ENCODE measurements at places on chromosomes 2 and 18.

GRCh38 chr2:218811382-218811781 is 20.2 kb downstream of the PRKAG3 start:
- no peak for DNase-seq

GRCh38 chr2:73892631-73893329 is at the start of gene ACTG2:
Gene ACTG2 (plus strand): TSS chr2:73893008. CDS start chr2:73901312, 8,304 bp downstream.
- DNase-seq, result no peak

DNA sequence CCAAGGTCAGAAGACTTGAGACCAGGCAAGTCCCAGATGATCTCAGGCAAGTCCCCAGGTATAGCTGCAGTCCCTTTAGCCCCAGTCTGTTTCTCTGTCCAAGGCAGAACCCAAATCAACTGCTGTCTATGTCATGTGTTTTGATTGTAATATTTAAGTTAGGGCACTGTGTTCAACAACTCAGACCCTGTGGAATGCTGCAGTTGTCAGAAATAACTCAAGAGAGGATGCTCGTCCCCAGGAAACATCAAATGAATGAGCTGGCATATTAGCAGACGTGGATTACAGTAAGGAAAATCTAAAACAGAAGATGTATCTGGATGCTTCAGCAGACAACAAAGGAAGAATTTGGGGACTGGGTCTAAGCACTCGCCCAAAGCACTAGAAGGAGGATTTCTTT is 70.1 kb downstream of the BCL11A start:
- DNase-seq, result no peak

DNA sequence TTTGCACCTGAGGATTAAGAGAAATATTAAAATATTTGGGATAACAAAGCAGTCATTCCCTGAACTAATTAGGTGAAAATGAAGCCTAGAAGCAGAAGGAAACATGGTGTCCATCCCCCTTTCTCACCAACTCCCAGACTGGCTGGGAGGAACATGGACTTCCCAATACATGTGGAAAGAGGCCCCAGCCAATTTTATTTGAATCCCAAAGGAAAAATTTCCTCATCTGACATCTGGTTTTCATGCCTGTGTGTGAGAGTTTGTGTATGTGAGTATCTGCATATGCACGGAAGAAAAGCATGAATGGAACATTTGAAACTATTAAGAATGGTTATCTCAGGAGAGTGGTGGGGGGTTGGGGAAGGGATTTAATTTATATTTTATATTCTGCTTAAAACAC is 84.3 kb downstream of the COPS8 start:
- peak; percentile 90 for DNase-seq

- no peak for DNase-seq
Observed at GRCh38 chr2:75607400-75607798, 39.2 kb upstream of the MRPL19 start.

DNA sequence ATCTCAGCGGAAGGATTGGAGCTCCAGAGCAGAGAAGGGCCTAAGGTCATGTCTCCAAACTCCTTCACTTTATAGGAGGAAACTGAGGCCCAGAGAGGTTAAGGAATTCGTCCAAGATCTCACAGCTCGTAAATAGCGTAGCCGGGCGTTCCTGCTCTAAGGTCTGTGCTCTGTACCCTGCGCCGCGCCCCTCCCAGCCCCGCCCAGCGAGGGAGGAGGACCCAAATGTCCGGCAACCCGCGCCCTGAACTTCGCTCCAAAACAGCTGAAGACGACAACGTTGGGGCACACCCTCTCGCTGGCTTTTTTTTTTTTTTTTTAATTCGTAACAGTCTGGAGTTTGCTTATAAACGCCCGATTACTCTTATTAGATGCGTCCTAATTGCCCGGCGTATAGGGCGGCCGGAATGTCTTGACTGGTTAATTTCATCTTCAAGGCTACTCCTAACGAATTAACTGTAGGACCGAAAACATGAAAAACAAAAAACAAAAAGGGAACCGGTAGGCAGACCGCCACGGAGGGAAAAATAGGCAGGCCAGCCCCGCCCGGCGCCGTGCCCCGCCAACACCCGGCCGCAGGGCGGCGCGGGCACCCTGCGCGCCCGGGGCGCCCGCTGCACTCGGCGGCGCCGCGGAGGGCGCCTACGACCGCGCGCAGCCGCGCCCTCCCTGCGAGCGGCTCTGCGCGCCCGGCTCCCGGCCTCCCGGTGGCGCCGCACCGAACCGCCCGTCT is 928 bp upstream of the FOSL2 start:
- DNase-seq, result peak; percentile 61

GRCh38 chr2:207749873-207750272 is 19.8 kb downstream of the FZD5 start:
- no peak for DNase-seq

- DNase-seq, result no peak
Observed at GRCh38 chr2:63484481-63484880, 103.8 kb downstream of the WDPCP start.

DNA sequence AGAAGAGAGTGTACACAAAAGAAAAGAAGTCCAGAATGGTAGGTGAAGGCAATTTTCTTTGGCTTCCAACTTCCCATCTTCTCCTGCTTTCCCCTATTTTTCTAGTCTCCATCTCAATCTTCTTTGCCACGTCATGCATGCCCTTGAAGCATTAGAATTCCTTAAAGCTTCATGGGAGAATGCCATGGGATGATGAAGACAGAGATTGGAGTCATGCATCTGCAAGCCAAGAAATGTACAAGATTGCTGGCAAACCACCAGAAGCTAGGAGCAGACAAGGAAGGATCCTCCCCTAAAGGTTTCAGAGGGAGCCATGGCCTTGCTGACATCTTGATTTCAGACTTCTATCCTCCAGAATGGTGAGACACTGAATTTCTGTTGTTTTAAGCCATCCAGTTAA is 305.9 kb downstream of the HRH4 start:
- no peak for DNase-seq

GRCh38 chr2:86420913-86421312 is 20.3 kb upstream of the KDM3A start:
- no peak for DNase-seq

GRCh38 chr2:33275689-33276444 is 200.6 kb upstream of the RASGRP3 start:
- peak; percentile 40 for DNase-seq

- DNase-seq, result no peak
Observed at GRCh38 chr18:62717925-62718800, 2.8 kb downstream of the PHLPP1 start.

GRCh38 chr2:237673130-237674001 is 46.0 kb downstream of the LRRFIP1 start:
- no peak for DNase-seq

- peak; percentile 93 for DNase-seq
Observed at GRCh38 chr18:44537526-44537925, 143.2 kb upstream of the SETBP1 start.

- no peak for DNase-seq
Observed at GRCh38 chr2:168241208-168241607, 6.2 kb downstream of the STK39 start.

DNA sequence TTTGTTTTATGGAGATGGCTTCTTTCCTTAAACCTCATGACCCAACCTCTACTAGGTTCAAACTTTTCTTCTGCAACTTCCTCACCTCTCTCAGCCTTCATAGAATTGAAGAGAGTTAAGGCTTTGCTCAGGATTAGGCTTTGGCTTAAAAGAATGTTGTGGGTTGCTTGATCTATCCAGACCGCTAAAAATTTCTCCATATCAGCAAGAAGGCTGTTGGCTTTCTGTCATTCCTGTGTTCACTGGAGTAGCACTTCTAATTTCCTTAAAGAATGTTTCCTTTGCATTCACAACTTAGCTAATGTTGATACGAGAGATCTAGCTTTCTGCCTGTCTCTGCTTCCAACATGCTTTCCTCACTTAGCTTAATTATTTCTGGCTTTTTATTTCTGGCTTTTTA is 58.1 kb upstream of the KYNU start:
- DNase-seq, result no peak

- DNase-seq, result no peak
Observed at GRCh38 chr2:30765876-30766470, 41.3 kb downstream of the CAPN13 start.

DNA sequence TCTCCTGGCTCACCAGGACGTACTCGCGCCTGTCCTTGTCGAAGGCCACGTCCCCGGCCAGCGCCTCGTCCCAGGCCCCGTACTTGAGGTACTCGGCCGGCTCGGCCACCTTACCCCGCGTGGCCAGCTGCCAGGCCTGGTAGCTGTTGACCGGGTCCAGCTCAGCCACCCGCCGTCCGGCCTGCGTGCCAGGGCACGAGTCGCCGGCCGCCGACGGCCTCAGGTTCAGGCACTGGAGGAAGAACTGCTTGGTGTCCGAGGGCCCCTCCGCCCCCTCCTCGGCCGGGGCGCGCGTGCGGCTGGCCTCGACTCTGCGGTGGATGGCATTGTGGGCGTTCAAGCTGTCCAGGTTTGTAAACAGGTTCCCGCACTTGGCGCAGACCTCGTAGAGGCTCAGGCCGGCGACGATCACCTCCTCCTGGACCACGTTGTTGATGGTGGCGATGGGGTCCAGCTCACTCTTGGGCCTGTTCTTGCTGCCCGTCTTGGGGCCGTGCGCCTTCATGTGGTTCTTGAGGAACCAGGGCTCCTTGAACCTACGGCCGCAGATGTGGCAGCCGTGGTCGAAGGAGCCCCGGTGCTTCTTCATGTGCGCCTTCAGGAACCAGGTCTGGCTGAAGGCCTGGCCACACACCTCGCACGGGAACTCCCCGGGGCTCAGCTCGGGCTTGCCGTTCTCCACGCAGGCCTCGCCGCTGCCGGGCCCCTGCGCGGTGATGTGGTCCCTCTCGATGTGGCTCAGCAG is 53.2 kb downstream of the ZNF516 start:
- no peak for DNase-seq

GRCh38 chr2:230779607-230780006 is 67.0 kb downstream of the CAB39 start:
- DNase-seq, result no peak

- no peak for DNase-seq
Observed at GRCh38 chr2:146994246-146994645, 850.6 kb upstream of the ACVR2A start.

DNA sequence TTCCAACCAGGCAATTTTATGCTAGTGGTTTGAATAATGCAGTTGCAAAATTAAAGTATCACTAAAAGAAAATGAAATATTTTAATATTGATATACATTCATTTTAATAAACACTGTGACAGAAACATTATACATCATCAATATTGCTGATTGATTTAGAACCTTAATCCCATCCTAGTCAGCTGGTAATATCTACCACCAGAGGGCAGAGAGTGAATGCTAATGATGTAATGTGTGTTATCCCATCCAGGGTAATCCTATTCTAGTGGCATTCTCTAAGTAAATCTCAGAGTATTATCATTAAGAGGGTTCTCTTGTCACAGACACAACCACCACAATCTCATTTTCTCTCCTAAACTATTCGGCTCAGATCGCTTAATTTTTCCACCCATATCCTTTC is 477.4 kb downstream of the CPS1 start:
- DNase-seq, result no peak

GRCh38 chr2:197229509-197230443 is 80.8 kb downstream of the ANKRD44 start:
- no peak for DNase-seq

- DNase-seq, result no peak
Observed at GRCh38 chr2:226310146-226310545, 489.5 kb downstream of the IRS1 start.

GRCh38 chr18:57836557-57836956 is 33.4 kb upstream of the ATP8B1 start:
- no peak for DNase-seq

DNA sequence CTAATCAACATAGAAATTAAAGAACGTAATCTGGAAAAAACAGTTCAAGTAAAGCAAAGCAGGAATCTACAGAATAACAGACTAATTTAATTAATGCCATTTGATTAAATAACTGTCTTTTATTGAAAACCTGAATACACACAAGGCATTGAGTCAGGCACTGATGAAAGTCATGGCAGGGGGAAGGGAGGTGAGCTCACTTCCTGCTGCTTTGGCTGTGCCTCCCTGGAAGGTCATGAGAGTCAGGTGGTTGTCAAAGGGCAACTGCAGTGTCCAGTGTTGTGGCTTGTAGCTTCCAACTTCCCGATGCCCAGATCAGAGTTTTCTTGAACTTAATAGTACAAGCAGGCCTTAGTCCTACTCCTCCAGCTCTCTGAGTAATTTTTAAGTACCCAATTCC is 180.9 kb downstream of the PID1 start:
- DNase-seq, result peak; percentile 73

DNA sequence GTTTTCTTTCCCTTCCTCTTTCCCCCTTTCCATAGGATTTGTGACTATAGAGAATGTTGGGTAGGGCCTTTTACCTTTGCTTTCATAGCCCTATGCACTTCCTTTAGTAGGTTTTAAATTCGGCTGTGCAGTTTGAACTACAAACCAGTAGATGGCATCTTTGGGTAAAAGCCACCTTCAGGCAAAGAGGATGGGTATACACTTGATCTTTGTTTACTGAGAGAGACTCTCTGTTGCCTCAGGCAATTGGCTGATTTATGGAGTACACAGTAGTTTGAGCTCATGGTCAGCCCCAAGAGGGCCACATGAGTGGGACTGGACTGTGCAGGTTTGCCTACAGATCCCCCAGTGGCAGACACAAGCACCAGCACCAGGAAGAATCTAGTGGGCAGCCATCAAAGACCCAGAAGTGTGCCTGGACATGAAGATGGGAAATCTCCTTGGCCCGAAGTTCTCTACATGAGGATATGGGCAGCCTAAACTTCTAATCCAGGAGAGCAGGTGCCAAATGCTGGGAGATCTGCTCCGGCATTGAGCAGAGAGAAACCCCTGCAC is 1304.3 kb upstream of the DDX18 start:
- no peak for DNase-seq

DNA sequence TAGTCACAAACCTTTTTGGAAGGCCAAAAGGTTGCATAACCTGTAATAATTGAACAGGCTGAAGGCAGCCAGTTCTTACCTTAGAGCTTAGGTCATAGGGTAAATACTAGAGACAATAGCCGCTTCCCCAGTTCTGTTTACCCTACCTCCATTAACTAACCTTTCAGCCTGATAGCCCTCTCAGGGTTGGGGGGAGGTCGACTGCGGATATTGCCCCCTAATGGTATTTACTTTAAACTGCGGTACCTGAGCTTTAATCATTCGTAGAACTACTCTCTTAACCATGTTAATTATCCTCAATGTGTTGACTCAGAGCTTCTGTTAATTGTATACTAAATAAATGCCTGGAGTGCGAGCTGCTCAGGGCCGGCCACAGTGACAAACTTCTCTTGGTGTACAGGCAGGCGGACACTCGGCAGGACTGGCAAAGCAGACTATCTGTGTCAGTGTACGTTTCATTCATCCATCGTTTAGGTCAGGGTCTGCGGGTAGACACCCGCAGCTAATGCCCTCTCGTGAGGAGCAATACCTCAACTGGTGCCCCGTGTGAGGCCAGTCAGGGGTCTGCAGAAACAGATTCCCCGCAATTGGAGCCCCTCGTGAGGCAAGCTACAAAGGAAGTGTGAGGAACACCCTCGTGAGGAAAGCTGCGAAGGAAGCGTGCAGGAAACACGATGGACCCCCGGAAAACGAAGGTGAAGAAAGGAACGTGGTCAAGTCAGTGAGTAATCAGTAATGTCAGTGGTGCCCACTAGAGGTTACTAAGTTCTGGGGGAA is 115.3 kb upstream of the SCN7A start:
- no peak for DNase-seq

- DNase-seq, result no peak
Observed at GRCh38 chr2:218028562-218029348, 26.0 kb upstream of the TNS1 start.

- DNase-seq, result no peak
Observed at GRCh38 chr2:59295524-59296162, 1054.5 kb upstream of the FANCL start.

All from HFF-Myc (cell line).